ENCODE measurements at places on chromosomes 5 and 9. TPM values are rescaled to one million over a fixed set of nuclear protein-coding genes. Genes with fewer than 3 reads are reported as not detected.

Gene C5orf34
- total RNA-seq: 2.3 TPM

Gene PCDHGA1
- 0.74 TPM for total RNA-seq

DNA sequence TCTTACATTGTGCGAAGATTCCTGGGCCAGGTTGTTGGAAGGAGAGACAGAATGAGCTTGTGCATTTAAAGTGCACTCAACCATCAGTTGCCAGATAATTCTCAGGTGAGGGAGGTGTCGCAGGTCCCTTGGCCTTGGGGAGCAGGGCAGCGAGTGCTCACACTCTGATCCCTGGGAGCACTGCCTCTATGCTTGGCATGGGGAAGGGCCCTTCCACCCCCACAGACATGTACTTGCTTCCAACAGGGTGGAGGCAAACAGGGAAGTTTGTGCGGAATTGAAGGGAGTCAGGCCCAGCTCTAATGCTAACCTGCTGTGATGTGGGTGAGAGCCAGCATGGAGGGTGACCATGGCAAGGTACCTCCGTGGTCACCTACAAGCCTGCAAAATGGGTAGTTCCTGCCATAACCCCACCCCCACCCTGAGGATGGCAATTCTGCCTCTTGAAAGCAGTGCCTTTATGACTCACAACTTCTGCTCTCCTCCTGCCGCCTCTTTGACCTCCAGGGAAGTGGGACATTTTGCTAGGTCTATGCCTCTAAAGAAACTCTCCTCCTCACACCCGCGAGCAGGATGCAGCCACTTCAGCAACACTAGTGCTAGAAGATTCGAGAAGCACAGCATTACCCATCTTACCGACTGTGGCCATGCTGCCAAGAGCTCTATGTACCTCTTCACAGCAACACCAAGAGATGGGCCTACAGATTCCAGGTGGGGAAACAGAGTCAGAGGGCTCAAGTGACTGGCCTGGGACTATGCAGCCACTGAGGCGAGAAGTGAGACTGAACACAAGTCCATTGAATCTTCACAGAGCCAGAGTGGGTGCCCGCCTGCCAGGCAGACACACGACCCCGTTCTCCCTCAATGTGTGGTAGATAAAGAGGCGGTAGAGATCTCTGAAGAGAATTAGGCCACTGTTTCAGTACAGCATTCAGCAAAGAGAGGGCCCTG, 22.1 kb upstream of the SLC25A51 start:
- DNase-seq: no peak

DNA sequence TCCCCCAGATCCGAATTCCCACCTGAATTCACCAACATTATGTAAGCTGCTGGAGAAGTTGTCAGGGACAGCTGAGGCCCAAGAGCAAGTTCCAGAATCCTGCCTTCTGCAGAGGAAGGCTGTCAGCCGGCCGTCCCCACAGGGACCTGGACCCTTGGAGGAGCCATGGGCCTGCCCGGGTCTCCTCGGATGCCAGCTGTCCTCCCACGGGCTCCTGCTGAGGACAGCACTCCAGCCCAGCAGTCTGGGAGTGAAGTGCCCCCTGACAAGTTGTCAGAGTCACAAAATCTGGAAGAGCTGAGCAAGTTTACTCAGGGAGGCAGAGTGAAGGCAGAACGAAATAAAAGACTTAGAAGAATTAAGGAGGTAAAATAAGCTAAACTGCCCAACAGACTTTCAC, 192.5 kb upstream of the DAPK1 start:
- DNase-seq: no peak

DNA sequence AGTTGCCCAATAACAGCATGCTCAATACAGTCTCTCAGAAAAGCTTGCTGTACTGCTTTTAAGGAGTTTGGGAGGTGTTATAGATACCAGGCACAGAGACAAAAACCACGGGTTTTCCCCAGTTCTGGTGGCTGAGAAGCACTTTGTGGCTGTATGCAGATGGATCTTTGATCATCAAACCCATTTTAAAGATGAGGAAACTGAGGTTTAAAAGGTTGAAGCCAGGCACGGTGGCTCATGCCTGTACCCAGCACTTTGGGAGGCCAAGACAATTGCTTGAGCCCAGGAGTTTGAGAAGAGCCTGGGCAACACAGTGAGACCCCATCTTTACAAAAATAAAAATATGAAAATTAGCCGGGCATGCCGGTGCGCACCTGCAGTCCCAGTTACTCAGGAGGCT, 46.3 kb upstream of the PLPP6 start:
- DNase-seq: no peak

DNA sequence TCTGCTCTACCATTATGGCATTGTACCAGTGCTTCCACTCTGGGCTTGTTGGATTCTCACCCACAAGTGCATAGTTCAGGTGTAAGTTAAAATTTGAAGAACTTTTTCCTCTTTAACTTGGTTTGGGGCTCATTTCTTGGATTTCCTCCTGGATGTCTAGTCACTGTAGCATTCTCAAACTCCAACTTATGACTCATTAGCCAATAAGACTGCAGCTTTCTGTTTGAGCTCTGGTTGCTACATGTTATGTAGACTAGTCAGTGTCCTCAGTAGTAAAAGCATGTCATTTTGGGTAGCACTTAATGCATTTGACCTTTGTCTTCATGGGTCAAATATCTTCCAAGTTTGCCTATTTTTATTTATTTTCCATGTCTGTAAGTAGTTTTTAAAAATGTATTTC, 790.8 kb downstream of the BRINP1 start:
- no peak for DNase-seq

DNA sequence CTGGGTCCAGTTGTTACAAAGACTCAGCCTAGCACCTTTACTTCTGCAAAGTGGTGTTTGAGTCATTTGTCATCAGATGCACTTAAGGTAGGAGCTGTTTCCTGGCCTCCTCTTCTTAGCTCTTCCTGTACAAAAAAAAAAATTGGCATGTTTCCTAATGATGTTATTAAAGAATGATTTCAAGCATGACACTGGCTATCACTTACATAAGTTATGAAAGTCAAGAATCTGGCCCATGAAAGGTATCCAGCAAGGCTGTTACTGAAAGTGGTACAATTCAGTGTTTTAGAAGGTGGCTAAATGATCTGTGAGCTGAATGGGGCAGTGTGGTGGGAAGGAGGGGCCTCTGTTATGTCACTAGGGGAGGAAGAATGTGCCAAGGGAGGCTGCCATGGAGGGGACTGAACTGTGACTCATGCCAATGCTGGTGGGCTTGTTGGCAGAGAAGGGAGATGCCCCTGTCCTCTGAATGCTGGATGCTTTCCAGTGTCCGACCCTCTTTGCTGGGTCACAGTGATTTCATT, 175.1 kb upstream of the MAP1B start:
- DNase-seq: no peak

DNA sequence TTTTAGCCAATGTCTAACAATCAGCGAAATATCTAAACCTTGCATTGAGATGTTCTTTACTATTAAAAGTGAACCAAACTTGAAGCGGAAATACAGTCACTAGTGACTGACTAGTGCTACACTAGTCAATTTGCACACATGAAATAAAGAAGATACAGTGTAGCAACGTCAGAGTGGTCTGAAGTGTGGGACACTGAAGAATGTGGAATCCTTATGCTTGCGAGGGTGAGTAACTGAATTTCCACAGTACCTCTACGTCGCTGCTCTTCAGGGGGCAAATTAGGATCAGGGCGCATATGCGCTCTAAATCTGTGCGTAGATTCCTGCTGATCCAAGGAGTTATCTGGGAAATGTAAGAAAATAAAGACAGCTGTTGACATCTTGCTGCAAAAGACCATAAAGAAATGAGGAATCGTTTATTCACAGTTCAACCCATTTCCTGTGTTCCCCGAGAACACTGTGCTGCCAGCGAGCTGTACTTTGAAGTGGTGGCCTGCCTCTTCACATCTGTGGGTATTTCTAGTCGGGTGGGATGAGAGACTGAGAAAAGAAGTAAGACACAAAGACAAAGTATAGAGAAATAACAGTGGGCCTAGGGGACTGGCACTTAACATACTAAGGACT, 39.8 kb upstream of the FLT4 start:
- no peak for DNase-seq

- DNase-seq: no peak
Measured at GRCh38 chr9:18705796-18706392, 231.9 kb downstream of the ADAMTSL1 start.
